ENCODE measurements at places on chromosomes 11 and 22. TPM values are rescaled to one million over a fixed set of nuclear protein-coding genes. Genes with fewer than 3 reads are reported as not detected.

- DNase-seq, result no peak
Measured at GRCh38 chr22:35618427-35619223, 1.5 kb upstream of the MB start.

GRCh38 chr11:12602421-12602820 is 71.8 kb upstream of the TEAD1 start:
- DNase-seq, result no peak

MMP8 gene
- total RNA-seq, result not detected

RTN3 gene
- total RNA-seq, result 45.0 TPM

INCENP gene
- 9.8 TPM for total RNA-seq

GGTLC2 gene
- not detected for total RNA-seq

DNA sequence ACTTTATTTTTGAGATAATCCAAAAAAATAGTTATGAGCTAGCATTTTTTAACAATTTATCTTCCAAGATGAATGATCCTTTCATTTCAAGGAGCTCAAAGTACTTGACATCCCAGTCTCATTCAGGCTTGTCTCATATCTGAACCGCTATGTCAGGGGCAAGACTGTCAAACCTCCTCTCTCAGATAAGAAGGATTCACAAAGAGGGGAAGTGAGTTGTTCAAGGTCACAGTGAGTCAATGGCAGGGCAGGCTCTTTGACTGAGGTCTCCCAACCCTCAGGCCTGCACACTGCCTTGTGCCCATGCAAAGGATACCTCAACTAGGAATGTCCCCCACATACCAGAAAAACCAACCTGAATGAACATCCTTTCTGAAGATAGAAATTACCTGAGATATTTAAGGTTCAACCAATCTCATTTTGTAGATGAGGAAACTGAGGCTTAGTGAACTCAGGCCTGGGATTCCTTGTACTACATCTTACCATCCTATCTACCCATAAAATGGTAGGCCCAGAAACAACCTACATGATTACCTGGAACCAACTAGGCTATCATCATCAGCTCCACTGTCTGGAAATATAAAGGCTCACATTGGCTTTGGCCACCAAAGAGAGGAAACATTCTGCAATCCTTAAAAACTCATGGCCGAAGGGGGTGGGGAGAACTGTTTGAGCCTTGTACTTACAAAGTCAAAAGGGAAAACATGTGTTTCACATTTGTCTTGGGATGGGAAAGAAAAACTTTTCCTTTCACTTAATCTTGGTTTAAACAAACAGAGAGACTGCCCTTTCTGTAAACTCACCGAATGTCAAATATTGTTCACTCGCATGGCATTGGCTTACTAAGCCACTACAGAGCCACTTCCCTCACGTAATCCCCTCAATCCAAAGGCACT is 51.1 kb downstream of the LIF start:
- DNase-seq, result no peak

GRCh38 chr11:115920841-115921480 is 416.7 kb upstream of the CADM1 start:
- DNase-seq, result no peak

DNA sequence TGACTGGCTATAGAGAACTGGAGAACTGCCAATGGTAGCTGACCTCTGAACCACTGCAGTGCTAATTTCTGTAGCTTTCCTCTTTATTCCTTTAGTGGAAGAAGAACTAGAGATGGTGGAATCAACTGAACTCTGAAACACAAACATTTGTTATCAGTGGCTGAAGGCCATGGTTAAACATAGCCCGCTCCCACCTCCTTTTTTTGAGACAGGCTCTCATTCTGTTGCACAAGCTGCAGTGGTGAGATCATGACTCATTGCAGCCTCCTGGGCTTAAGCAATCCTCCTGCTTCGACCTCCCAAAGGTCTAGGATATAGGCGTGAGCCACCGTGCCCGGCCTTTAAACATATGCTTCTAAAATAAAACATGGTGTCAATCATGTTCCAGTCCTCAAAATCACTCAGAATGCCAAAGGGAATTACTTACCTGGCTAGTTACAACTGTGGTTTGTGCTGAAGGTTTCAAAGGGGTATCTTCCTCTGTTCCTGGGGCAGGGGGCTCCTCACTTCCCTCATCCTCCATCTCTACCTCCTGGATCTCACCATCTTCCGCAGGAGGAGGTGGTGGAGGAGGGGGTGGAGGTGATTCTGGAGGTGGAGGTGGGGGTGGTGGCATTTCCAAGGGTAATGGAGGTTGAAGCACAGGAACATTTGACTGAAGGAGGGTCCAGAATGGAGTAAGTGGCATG is 9.0 kb upstream of the AGBL2 start:
- no peak for DNase-seq

DNA sequence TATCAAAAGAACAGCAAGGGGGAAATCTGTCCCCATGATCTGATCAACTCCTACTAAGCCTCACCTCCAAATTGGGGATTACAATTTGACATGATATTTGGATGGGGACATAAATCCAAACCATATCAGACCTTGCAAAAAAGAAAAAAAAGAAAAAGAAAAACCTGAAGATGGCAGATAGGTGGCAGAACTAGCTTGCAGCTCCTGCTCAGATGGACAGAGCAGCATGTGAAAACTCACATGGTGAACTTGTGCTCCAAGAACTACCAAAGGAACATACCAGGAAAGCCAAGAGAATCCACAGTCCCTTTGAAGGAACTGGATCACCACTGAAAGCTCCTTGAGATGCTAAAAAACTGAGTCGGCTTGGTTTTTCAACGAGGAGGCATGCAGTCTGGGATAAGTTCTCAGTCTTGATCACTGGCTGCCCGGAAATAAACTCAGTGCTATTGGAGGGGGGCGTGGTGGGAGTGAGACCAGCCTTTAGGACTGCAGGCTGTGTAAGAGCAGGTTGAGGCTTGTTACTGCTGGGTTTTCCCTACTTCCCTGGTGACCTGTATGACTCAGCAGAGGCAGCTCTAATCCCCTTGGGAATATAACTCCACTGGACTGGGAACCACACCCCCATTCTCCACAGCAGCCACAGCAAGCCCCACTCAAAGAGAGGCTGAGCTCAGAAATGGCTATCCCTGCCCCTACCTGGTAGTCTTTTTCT is 358.3 kb upstream of the ARHGAP42 start:
- no peak for DNase-seq

DNA sequence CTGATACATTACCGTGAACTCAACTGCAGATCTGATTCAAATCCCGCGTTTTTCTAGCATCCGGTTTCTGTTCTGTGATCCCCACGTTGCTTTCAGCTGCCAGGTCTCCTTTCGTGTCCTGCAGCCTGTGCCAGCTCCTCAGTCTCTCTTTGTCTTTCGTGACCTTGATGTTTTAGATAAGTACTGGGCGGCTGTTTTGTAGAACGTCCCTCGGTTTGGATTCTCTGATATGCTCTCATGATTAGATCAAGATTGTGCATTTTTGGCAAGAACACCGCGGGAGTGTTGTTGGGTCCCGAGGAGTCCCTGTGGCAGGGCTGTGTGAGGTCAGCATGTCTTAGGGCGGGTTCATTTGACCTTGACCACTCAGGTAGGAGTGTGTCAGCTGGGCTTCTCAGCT is 38.6 kb downstream of the KCNQ1 start:
- no peak for DNase-seq

AASDHPPT gene
- total RNA-seq, result 31.1 TPM

OR2AG1 gene
- not detected for total RNA-seq

GRCh38 chr11:100340466-100341319 is 346.4 kb upstream of the ARHGAP42 start:
- DNase-seq, result no peak

- peak; percentile 68 for DNase-seq
Measured at GRCh38 chr22:50276143-50276542, 6.0 kb upstream of the MAPK11 start.

- DNase-seq, result no peak
Measured at GRCh38 chr11:75474240-75474639, 41.2 kb upstream of the KLHL35 start.

CASP5 gene
- not detected for total RNA-seq

DNA sequence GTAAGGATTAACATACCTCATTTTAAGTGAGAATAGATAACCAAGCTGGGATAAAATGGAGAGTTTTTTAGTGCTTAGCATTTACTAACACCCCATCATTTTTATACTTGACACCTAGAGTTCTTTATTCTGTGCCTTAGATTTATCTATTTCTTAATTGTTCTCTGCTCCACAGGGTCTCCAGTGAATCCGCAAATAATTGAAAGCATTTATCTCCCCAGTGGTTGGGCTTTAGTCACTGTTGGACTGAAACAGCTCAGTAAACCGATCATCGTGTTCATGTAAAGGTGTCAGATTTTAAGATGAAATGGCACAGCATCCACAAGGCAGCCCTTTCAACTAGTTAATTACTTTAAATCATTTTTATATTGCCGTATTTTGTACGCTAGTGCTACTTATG is 17.8 kb upstream of the GRIA4 start:
- DNase-seq, result no peak

OR5B12 gene
- not detected for total RNA-seq

DNA sequence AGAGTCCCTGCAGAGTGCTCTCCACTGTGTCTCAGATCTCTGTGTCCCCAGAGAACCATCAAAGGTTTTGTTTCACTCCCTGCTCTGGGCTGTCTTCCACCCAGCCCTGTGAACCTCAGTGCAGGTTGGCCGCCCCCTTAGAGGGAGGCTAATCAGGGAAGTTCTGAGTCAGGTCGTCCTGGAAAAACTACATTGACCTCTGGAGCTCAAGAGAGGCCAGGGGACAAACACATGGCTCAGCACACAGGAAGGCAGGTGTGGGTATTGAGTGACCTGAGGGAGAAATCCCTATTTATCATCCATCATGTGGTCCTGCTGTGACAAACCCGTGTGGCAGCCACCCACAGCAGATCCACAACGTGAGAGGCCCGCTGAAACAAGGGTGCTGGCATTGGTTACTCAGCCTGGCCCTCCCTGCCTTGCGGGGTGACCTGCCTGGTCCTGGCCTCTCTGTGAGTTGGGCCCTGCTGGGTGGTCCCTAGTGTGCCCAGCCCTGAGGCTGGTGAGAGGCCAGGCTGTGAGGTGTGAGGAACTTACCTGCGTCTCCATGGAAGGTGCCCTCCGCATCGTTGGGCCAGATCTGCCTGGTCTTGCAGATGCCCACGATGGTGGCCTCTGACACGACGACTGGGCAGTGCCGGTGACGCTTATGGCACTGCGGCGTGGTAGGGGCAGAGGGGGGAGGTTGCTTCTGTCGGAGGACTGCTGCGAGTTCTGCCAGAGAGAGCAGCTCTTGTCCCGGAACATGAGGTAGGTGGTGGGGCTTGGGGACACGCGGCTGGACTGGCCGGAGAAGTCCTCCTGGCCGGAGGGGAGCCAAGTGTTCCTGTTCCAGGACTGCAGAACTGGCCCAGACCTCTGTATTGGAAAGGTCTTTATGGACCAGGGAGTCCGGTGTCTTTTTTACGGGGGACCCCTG is 669 bp upstream of the BCR start:
- DNase-seq, result peak; percentile 24

PRODH gene
- total RNA-seq, result 13.3 TPM
